ENCODE measurements at places on chromosomes 11 and 22.

GRCh38 chr22:46289244-46289891 is 7.3 kb upstream of the GTSE1 start:
- no peak for DNase-seq

- no peak for DNase-seq
Observed at GRCh38 chr11:565921-566509, 5.2 kb downstream of the RASSF7 start.

- no peak for DNase-seq
Observed at GRCh38 chr11:19920982-19921381, 208.3 kb downstream of the NAV2 start.

DNA sequence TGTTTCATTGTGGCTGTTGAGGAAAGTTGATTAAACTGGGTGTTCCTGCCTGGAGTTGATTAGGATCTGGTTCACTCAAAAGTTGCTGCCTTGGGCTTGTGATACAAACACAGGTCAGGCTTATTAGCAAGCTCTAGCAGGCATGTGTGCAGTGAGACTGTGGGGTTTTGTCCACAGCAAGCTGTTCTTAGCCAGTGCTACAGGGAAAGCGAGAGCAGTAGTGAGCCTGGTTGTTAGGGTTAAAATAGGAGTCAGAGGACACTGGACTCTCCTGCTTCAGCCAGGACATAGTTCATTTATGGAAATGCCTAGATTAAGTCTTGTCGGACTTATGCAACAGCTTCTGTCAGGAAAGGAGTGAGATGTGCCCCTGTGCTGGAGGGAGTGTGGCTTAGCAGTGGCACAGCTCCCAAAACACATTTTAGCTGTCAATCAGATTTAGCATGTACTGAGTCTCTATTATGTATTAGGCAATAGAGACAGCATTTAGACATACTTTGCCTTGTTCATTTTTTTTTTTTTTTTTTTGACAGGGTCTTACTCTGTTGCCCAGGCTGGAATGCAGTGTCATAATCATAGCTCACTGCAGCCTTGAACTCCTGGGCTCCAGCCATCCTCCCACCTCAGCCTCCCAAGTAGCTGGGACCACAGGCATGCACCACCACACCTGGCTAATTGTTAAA is 8.7 kb downstream of the SNRPD3 start:
- no peak for DNase-seq

GRCh38 chr11:47583844-47584243 is 2.6 kb upstream of the FAM180B start:
- no peak for DNase-seq

DNA sequence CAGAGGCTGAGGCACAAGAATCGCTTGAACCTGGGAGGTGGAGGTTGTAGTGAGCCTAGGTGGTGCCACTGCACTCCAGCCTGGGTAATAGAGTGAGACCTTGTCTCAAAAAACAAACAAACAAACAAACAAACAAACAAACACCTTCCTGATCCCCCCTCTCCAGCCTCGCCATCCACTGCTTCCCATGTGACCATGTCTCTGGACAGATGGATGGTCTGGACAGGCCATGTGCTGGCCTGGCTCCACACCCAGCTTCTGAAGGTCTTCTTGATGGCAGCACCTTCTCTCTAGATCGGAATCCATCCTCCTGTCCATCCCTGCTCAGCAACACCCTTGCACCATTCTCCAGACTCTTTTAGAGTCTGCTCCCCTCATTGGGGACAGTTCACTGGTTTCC is 10.7 kb upstream of the PEX26 start:
- no peak for DNase-seq

Data from renal cortex interstitium (tissue), 15 donors.